Activated CD8-positive, alpha-beta memory T cell treated with anti-CD3 and anti-CD28 coated beads for 1 hour (primary cell): ENCODE measurements at places on chromosomes 11 and 22.

- no peak for DNase-seq
These were observed 89.0 kb upstream of the CD44 start for GRCh38 chr11:35049859-35050531.

GRCh38 chr11:128555606-128556005, 31.8 kb downstream of the ETS1 start:
- no peak for DNase-seq

- DNase-seq = no peak
These were observed 35.7 kb upstream of the LDHA start for GRCh38 chr11:18358646-18359045.

GRCh38 chr11:79413268-79413667, 27.6 kb downstream of the TENM4 start:
- no peak for DNase-seq

DNA sequence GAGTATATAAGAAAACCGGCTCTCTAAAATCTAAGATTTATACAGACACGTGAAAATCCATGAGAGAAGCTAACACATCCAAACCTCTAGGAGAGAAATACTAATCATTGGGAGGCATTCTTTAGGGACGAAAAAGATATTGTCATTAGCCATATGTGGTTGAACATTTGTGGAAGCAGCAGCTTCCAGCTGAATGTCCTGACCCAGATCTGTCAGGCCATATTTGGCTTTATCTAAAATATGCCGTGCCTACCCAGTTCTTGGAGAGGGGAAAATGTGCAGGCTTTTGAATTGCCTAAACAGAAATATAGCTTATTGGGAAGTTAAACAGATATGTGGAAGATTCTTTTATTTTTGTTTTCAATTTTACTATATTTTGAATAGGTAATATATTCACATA, 6.4 kb downstream of the CCDC89 start:
- no peak for DNase-seq

DNA sequence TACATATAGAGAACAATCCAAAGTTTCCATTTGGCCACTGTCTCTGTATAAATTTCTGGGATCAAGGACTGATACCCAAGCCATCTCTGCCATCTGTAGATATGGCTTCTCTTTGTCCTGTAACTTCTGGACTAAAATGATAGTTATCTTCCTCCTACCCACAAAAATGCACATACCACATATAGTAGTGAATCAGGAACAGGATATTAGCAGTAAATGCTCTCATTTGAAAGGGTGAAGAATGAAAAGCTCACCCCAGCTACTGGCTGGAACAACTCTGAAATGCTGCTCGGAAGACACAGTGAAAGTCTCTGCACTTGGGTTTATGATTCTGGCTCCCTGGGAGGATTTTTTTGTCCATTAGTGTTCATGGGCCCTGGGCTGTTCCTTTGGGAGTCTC, 856.4 kb upstream of the LRRC4C start:
- no peak for DNase-seq

DNA sequence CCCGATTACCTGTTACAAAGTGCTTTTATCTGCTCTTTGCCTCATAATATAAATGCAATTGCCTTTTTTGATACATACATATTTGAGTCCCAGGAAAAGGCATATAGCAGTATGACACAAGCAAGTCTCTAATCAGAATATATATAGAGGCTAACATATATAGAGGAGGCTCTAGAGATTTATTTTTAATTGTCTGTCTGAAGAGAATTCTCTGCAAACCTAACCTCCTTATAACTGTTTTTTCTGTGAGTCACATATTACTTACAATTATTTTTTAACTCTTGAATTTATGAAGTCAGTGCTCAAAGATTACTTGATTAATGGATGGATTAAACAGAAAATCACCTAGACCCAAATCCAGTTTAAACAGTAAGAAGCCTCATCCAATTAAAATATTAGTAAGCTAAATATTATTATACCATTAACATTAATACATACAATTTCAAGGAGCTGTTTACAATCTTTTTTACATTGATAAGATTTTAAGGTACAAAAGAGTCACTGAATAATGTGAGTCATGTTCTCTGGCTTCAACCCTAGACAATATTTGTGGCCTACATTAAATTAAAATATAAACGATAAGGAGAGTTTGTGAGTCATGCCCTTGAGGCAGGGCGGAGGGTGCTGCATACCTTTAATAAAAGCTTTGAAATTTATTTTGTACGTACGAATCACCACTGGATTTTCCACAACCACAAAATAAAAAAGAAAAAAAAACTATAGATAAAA, 19.2 kb upstream of the MMP13 start:
- DNase-seq = no peak

DNA sequence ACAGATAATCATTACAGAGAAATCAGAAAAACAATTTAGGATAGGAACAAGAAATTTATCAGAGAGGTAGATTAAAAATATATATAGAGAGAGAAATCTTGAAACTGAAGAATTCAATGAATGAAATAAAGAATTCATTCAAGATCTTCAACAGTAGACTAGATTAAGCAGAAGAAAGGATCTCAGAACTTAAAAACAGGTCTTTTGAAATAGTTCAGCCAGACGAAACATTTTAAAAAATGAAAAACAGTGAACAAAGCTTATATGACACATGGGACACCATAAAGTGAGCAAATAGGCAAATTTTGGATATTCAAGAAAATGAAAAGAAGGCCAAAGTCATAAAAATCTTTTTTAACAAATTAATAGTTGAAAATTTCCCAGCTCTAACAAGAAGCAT, 138.8 kb downstream of the CASP12 start:
- DNase-seq = no peak
